ENCODE measurements at places on chromosomes 1 and 21. TPM values are rescaled to one million over a fixed set of nuclear protein-coding genes. Genes with fewer than 3 reads are reported as not detected.

FCRL4 gene
- not detected for total RNA-seq

KRTAP19-3 gene
- total RNA-seq: not detected

FGR gene
- total RNA-seq: 17.0 TPM

VCAM1 gene
- 77.6 TPM for total RNA-seq

KCNE1 gene
- total RNA-seq: 10.8 TPM

TMPRSS2 gene
- total RNA-seq: not detected

C1orf167 gene
- 4.2 TPM for total RNA-seq

PKLR gene
- total RNA-seq: not detected

DNA sequence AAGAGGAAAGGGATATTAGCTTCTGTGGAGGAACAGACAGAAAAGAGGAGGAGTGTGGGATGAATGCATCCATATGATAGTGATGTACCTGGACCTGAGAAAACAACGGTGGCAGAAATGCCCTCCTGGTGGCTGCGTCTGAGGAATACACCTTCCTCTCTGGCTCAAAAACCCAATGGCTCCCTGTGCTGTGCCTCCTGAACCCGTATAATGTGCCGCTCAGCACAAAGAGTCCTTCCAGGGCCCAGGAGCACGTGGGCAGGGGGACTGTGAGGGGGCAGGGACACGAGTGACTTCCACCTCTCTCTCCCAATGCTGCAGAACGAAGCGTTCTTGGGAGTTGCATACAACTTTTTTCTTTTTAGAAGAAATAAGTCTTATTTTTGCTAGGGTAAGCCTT is 31.2 kb downstream of the IRF2BP2 start:
- no peak for DNase-seq

DNA sequence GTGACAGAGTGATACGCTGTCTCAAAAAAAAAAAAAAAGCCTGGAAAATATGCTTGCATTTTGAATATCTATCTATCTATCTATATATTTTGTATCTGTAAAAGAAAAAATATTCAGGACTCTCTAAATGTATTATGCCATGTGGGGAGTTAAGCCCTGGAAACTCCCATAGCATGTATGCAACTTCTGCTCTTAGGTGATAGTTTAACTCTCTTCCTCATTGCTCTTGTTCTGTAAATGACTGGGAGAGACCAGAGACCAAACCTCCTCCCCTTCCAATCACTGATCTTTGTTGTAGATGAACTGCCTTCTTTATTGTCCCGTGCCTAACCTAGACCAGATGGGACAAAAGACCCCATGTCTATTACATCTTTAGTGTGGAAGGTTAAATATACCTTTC is 37.6 kb upstream of the CAMTA1 start:
- DNase-seq: no peak

DNA sequence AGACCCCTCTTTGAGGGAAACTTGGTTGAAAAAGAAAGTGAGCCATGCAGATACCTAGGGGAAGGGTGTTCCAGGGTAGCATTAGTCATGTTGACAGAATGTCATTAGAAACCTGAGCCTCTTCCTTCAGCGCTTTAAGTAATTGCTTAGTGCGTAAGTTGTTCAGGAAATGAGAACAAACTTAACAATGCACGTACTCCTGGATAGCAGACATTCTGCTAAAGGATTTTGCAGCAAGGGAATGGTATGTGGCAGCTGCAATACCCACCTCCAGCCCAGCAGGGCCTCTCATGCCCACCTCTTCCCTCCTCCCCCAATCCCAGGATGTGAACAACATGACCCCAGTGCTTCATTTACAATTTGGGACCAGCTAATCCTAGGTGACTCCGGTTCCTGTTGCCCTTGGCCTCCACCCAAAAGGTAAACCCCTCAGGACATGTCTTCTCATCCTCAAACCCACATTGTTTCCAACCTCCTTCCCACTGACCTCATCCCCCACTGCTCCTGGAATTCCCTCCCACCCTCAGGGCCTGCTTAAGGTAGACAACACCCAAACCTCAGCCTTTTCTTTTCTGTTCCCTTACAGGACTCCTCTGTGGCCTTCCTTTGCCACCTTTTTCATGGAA is 98.0 kb upstream of the BCAR3 start:
- no peak for DNase-seq

DNA sequence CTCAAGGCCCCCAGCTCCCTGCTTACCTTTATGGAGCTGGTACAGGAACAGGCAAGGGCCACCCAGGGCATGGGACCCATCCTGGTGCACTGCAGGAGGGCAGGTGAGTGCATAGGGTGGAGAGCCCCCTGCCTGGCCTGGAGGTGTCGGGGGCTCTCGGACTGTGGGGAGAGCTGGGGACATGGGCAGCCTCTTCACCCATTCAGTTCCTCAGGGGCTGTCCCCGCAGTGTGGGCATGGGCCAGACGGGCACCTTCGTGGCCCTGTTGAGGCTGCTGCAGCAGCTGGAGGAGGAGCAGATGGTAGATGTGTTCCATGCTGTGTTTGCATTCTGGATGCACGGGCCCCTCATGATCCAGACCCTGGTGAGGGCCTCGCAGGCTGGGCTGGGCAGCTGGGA is 7.3 kb upstream of the LGR6 start:
- DNase-seq: no peak

- no peak for DNase-seq
These were observed 269.9 kb downstream of the NCAM2 start for GRCh38 chr21:21268061-21268471.

DNA sequence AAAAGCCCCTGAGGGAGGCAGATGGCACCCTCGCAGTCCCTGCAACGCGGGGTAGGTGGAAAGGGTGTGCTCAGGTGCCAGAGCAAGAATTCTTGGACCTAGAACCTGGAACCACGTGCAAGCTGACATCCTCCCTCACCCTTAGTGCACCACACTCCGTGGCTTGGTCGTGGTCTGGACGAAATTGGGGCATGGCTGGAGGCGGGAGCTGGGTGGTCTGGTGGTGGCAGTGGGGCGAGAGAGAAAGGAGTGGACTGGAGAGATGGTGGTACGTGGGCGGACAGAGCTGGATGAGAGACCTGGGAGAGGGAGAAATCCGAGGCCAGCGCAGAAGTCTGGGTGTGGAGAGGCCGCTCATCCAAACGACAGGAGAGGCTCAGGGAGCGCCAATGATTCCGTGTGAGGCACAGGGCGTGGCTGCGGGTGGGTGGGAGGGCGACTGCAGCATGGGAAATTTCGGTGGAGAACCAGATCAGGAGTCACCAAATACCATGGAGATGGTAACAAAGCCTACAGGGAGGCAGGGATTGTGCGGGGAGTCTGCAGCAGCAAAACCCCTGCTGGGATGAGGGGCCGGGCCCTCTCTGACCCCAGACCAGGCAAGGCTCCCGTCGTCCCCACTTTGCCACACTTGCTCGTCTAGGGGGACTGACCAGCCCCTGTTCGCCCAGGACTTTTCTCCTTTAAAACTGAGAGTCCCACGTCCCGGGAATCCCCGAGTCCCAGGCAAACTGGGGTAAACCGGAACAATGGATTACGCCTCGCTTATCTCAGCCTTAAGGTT is 31.9 kb downstream of the CDCP2 start:
- no peak for DNase-seq

DNA sequence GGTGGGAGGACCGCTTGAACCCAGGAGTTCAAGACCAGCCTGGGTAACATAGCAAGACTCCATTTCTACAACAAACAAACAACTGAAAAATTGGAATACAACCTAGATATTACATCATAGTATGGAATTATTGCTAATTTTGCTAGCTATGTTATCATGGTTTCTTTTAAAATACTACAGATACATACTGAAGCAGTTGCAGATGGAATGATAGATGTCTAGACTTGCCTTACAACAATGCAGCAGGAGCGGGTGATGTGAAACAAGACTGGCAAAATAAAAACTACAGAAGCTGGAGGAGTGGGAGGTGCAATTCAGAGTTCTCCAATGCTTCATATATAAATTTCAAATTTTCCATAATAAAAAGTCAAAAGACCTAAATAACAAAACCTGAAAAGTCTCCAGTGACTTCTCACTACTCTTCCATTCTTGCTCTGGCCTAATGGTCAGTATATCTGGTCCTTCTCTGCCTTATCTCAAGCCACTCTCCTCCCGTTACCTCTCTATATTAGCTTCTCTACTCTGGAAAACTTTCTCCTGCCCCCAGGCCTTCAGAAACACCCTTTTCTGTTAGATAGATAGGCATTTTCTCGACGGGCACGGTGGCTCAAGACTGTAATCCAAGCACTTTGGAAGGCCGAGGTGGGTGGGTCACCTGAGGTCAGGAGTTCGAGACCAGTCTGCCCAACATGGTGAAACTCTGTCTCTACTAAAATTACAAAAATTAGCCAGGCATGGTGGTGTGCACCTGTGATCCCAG is 28.5 kb upstream of the TMEM200B start:
- DNase-seq: no peak

GRCh38 chr1:36513676-36514473 is 31.2 kb upstream of the CSF3R start:
- no peak for DNase-seq

GRCh38 chr1:1806890-1807289 is 28.6 kb upstream of the NADK start:
- DNase-seq: no peak

- DNase-seq: no peak
These were observed 17.7 kb downstream of the MTF1 start for GRCh38 chr1:37841652-37842051.

DNA sequence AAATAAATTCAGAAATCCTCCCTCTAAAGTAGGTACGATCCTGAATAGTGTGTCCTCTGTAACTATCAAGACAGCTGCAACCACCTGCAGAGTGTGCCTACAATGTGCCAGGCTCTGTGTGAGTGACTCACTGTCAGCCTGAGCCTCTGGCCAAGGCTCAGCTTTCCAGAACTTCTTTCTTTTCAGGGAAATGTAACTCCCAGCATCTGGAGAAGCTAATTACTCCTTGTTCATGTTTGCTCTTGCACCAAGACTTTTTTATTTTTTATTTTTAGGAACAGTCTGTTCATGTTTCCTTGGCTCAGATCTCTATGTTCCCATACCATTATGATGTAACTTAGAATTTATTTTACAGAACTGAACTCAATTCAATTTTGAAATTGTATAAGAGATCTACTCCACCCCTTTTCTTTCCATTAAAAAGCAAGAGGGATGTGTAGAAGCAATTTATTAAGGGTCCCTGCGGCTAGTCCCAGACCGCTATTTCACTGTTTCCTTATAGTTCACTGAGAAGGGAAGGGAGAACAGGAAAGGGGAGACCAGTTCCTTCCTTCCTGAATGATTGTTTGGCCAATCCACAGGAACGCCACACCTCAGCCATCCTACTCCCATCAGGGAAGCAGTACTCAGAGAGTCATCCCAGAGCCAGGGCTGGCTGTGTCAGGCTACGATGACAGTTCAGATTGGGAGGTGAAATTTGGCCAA is 112.4 kb upstream of the ZNF648 start:
- no peak for DNase-seq

DNA sequence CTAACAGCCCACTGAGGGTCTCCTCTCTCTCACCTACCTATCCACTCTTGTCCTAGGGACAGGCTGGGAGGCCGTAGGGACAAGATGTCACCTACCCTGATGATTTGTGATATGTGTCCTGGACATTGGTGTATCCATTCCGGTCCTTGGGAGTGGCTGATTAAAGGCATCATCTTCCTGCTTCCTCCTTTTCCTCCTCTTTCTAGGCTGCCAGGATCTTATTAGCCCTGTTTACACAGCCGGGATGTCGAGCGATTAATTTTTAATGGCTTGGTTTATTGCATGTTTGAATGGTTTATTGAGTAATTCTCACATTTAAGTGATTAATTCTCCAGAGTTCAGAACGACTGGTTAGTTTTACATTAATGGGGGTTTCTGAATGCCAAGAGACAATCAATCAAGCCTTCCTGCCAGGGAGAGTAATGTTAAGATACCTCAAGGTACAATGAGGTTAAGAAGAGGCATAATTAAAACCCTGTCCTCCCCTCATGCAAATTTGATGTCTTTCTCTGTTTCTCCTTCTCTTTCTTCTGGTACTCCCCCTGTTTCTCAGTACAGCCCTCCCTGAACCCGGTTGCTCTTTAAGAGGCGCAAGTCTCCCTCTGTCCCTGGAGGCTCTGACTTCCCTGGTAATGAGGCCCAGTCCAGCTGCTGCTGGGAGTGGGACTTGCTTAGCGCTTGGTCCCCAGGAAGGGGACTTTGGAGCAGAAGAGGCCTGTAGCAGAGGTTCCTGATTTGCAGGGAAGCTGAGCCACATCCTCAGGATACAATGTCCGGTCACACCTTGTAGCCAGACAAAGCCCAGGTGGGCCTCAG is 50.9 kb downstream of the ACTL8 start:
- no peak for DNase-seq

Data from thoracic aorta (tissue), 2 donors.